A172 (cell line): ENCODE measurements at places on chromosomes 1 and 21.
A peak's percentile ranks its signal among the peaks of the same experiment; 100 is the strongest.

DNA sequence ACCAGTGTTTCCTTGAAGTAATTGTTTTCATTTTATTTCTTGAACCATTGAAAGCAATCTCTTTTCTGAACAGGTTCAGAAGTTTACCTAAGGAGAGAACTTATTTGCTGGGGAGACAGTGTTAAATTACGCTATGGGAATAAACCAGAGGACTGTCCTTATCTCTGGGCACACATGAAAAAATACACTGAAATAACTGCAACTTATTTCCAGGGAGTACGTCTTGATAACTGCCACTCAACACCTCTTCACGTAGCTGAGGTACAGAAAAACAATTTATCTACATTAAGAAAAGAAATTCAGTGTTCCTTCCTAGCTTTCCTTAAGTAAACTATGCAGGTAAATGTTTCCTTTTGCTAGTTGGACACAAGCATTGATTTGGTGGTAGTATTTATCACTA lies 27.4 kb downstream of the AGL start:
- DNase-seq = no peak

- DNase-seq = no peak
These were observed 122.9 kb downstream of the NUF2 start for GRCh38 chr1:163444665-163445064.

DNA sequence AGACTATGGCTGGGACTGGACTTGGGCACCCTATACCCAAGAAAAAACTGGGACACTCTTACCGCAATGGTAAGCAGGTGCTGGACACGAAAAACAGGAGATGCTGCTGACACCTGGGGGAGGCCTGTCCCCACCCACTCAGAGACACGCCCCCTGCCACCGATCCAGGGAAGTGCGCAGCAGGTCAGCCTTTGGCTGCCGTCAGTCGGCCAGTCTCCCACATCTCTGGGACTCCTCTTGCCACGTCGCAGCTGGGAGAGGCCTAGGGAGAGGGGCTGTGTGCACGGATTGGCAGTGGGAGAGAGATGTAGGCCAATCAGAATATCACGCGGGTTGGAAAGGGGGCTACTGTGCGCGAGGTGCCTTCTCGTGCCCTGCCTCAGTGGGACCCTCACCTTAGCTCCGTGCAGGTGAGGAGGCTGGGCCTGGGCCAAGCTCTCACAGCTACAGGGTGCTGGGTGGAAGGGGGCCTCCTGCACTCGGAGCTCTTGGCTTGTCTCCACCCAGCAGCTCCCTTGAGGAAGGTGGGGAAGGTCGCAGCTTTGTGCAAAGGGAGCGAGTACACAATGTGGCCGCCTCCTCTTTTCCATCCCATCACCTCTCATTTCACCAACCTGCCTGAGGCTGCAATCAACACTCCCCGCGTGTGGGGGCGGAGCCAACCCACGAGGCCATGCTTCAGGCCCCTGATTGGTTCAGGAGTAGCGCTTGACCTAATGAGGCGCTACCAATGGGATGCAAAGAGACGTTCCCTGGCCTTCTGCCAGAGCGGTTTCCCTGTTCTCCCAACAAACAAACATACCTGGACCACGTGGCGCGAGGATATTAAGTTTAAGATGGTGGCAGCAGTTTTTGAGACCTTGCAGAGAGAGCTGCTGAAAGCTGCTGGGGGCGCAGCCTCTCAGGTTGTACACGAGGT lies 25.7 kb upstream of the LDLRAP1 start:
- no peak for DNase-seq

- no peak for DNase-seq
These were observed 298.7 kb upstream of the ESRRG start for GRCh38 chr1:217021956-217022355.

DNA sequence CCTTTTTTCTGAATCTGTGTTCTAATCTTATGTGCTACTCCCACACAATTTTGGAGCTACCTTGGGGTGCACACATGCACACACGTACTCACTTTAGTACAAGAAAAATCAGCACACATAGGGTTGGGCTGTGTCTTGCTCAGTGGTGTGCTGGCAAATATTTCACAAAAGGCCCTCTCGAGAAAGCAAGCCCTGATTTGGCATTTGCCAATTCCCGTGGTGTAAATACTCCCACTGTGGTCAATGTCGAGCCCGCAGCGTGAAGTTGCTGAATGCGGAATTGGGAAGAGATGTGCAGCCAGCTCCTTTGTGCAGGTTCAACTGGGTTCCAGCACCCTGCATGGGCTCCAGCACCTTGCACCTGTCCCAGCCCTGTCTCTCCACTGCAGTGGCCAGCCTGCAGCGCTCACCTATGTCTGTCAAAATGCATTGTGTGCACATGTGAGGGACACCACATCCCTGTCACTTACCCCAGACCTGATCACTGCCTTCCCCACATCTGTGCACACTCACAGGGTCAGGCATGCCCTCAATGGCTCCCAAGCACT lies 78.4 kb upstream of the WNT4 start:
- DNase-seq = no peak

GRCh38 chr1:162856260-162856659 lies 4.7 kb downstream of the CCDC190 start:
- peak; percentile 99 for DNase-seq

GRCh38 chr1:221276896-221277409 lies 397.7 kb downstream of the HLX start:
- peak; percentile 41 for DNase-seq

- DNase-seq = peak; percentile 39
These were observed 11.4 kb upstream of the GORAB start for GRCh38 chr1:170520601-170521000.

DNA sequence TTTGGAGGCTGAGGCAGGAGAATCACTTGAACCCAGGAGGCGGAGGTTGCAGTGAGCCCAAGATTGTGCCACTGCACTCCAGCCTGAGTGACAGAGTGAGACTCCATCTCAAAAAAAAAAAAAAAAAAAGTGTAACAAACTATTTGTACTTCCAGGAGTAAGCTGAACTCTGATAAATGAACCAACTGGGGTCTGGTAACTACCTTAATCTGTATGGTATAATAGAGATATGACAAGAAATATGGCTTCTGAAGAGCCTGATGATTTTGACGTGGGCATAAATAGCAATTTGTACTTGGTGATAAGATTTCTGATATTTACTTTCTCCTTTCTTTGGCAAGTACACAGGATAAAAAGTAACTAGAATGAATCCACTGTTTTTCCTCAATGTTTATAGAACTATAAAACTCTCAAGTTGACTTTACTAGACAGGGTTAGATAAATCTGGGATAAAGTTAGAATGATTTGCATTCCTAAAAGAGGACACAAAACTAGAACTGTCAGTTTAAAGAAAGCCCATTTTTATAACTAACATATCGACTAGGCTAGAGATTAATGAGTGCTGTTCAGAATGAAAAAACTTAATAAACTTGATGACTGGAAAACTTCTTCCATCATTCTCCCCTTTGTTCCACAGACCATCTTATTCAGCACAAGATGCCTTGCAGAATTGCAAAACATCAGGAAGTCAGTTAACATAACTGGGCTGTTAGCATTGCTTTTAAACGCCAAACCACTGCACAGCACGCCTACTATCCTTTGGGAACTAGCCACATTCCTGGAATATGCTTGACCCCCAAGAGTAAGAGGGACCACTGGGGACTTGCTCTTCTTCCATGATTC lies 51.5 kb upstream of the EDARADD start:
- no peak for DNase-seq

DNA sequence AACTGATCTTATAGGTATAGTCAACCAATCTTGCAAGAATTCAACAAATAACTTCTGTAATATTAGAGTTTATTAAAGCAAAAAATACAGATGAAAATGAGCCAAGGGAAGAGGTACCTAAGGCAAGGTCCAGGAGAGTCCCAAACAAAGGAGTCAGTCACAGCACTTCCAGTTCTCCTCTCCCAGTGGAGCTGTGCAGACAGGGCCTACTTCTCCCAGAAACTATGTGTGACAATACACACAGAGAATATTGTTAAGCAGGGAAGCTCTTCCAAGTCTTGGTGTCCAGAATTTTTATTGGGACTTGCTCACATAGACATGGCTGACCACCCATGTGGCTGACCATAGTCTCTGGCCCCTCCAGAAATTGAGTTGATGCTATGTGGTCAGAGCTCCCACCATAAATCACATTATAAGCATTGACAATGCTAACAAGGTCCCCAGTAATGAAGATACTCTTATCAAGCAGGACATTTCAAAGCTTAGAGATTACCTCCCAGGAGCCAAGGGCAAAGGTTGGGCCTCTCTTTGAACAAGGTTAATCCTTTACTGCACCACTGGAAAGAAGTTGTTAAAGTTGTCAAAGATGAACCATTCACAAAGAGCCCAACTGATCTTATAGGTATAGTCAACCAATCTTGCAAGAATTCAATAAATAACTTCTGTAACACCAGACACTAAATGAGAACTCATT lies 3.5 kb upstream of the CD244 start:
- DNase-seq = no peak

DNA sequence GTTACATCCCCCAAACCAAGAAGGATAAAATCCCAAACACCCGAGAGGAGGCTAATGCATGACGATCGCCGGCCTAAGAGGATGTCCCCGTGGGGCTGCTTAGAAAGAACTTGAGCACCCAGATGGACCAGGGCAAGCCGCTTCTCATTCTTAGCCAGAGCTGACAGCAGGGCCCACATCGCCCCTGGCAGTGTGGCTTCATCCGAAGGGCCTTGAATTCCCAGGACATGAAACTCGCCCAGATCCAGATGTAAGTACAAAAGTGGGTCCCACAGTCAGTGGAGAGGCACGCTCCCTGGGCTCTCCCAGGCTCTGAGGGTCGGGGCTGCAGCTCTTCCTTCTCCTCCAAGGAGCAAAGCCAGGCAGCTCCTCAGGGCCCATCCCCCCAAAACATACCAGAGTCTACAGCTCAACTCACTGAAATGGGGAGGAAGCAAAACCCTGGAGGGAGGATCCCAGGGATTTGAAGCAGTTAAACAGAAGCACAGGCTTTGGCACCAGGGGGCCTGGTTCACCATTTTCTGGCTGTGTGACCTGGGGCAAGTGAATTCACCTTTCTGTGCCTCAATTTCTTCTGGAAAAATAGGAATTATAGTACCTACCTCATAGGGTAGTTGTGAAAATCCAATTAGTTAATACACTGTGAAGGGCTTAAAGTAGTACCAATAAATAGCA lies 85.6 kb downstream of the MAN1C1 start:
- no peak for DNase-seq

DNA sequence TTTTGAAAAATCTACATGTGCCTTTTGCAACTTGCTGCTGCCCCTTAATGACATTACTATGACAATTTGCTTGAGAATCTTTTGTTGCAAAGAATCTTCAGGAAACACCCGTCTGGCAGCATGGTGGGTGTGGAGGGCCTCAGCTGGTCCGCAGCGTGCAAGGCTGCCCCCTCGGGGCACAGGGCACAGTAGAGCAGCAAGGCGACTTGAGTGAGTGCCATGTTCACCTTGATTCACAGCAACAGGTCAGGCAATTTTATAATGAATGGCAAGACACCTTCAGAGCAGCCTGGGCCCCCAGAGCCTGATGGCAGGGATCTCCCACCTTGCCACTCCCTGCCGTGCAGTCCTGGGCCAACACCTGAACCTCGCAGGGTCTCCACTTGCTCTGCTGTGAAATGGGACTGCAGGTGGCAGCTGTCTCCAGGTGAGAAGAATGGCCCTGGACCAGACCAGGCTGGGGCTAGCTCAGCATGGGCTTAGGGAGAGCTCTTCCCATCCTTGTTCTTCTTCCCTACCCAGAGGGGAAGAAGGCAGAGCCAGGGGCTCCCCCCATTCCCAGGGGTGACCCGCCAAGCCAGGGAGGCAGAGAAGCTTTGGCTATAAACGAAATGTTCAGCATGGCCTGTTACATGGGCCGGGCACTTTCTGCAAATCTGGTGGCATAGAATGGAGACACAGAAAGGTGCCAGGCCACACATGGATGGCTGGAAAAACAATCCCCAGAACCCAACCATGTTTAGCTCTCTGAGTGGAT lies 34.5 kb upstream of the ACTRT2 start:
- DNase-seq = no peak

DNA sequence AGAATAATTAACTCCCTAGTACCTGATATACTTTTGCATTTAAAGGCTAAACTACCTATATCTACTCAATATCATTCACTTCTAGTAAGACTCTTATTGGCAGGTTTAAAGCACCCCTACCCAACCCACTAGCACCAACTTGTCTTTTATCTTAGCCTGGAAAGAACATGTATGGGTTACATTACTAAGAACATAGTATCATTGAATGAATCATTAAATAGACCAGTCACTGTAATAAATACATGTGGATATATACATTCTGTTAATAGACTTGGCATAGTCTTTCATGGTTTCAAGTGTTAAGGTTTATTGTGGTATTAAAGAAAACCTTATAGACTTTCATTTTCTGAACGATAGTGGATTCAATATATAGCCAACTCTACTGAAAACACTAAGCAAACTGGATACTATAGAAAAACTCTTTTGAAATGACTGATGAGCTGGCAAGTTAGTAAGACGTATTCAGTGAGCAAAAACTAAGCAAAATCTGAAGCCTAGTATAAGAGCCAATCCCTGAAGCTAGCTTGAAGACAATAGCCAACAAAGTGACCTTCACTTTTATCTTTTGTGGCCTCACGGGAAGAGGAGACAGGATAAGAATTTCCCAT lies 10.3 kb downstream of the HIVEP3 start:
- no peak for DNase-seq

- no peak for DNase-seq
These were observed 29.7 kb downstream of the TSHB start for GRCh38 chr1:115059316-115059715.

GRCh38 chr1:96722161-96722922 lies 758 bp downstream of the PTBP2 start:
- peak; percentile 33 for DNase-seq

- DNase-seq = no peak
These were observed 219.6 kb downstream of the LTN1 start for GRCh38 chr21:28773036-28773435.

DNA sequence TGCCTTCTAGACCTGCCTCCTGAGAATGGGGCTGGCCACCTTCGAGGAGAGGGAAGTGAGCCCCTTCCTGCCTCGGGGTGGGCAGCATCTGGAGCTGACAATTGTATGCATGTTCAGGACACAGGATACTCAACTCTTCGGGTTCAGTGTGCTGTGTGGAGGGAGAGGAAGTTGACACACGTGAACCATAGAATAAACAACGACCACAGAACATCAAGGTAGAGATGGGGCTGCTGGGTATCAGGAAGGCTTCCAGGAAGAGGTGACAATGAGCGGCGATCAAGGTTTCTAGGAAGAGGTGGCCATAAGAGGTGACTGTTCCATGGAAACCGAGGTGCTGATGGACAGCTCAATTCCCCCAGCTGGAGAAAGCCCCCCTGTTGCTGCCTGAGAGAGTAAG lies 22.0 kb downstream of the UBIAD1 start:
- no peak for DNase-seq

DNA sequence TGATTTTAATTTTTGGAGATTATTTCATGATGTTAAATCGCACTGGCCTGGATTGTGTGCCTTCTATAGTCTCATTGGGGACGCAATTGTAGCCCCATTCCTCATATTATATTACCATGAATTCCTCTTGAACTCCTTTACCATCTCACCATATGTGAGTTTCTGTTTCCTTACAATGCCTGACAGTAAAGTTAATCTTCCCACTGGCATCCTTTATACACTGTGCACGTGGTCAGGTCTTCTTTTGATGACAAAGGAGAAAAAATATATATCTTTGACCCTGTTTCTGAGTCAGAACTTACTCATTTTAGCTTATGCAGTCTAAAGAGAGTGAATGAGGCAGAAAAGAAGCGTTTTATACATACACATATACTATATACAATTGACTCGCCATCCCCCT lies 774 bp upstream of the ABL2 start:
- peak; percentile 59 for DNase-seq
